Activated CD4-positive, alpha-beta T cell treated with anti-CD3 and anti-CD28 coated beads, Interleukin-2, amount 10 ng/mL, durations not matched to agents 24 days and 14 days (primary cell): ENCODE measurements at places on chromosomes 2 and 18. TPM values are rescaled to one million over a fixed set of nuclear protein-coding genes. Genes with fewer than 3 reads are reported as not detected.
A peak's percentile ranks its signal among the peaks of the same experiment; 100 is the strongest.

RSAD2 gene
- total RNA-seq = 2.0 and 2.4 TPM in 2 replicates

GRCh38 chr2:110219496-110220189 is 7.3 kb upstream of the MTLN start:
- no peak for DNase-seq

DNA sequence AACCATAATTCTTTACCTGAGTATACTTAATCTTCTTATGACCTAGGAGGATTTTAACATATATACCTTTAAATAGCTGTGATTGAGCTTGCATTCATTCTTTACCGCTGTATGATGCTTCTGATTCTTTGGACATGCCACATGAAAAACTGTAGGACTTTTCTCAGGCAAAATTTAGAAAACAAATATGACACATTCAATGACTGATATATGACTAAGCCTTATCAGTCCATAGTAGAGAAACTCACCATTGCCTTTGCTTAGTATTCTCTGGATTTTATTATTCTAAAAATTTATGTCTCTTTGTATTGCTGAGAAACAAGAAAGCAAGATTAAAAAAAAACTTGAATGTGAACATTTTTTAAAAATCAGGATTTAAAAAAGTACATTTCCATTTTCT is 3.7 kb downstream of the FAM171B start:
- no peak for DNase-seq

UGT1A3 gene
- total RNA-seq = not detected in 2 replicates

- DNase-seq = no peak
Measured at GRCh38 chr2:112621790-112622527, 23.8 kb upstream of the SLC20A1 start.

GPR45 gene
- not detected in 2 replicates for total RNA-seq

GRCh38 chr18:26708806-26709716 is 156.4 kb downstream of the AQP4 start:
- no peak for DNase-seq

GLI2 gene
- 0.09 and 0.14 TPM in 2 replicates for total RNA-seq

- no peak for DNase-seq
Measured at GRCh38 chr2:179612591-179613298, 248.7 kb downstream of the ZNF385B start.

DNA sequence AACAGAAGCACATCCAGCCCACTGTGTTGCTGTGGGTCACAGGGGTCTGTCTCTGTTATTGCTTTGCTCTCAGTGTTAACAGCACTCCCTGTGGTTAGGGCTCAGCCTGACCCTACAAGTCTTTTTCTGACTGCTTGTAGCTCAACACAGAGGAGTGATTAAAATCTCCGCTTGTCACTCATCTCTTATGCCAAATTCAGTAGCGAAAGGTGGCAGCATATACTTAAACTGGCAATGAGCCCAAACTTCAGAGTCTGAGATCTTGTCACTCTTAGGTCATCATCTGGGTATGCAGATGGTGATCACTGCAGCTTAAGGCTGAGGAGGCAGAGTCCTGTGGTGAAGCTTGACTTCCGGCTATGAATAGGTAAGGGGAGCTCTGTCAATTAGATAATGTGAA is 63.3 kb upstream of the CSRNP3 start:
- DNase-seq = no peak

NT5C1B gene
- not detected in 2 replicates for total RNA-seq

DNA sequence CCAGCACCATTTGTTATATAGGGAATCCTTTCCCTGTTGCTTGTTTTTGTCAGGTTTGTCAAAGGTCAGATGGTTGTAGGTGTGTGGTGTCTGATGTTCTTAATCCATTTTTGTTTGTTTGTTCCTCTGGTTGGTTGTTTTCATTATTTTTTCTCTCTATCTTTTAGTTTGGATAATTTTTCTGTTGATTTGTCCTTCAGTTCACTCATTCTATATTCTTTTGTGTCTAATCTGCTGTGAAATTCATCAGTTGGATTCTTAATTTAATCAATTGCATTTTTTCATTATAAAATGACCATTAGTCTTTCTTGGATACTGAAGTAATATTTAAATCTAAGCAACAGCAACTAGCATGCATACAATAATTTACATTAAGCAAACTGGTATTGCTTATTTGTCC is 206.7 kb upstream of the TRIB2 start:
- no peak for DNase-seq

NYAP2 gene
- total RNA-seq = not detected in 2 replicates

GRCh38 chr2:98240786-98241398 is 105.4 kb upstream of the CNGA3 start:
- DNase-seq = no peak

KCNE4 gene
- total RNA-seq = not detected in 2 replicates

DNA sequence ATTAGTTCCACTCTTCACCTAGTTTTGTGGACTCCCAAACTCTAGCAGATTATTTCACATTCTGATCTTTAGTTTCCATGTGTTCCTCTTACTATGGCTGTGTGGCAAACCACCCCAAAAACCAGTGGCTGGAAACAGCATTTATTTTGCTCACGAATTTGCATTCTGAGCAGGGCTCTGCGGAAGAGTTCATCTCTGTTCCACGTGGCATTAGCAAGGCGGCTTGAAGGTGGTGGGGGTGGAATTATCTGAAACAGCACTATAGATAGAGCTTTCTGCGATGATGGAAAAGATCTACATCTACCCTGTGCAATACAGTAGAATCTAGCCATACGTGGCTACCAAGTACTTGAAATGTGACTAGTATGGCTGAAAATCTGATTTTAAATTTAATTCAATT is 5.9 kb downstream of the TWSG1 start:
- DNase-seq = no peak

DNA sequence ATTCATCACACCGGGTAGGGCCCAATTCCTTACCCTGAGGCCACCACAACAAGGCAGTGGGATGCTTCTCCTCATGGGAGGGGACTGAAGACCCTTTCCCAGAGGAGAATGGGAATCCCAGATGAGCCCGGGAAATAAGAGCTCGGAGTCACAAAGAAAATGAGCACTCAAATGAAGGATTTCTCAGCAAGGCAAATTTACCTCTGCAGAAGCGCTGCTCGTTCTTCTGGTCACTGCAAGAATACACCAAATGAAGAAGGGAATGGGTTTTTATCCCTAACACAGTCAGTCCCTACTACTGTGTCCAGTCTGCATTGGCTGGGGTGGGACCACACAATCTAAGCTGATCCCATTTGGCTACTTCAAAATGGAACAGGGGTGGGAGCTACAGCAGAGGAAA is 35.7 kb upstream of the TRAPPC8 start:
- no peak for DNase-seq

TMSB10 gene
- total RNA-seq = 2,196 and 2,218 TPM in 2 replicates

DNA sequence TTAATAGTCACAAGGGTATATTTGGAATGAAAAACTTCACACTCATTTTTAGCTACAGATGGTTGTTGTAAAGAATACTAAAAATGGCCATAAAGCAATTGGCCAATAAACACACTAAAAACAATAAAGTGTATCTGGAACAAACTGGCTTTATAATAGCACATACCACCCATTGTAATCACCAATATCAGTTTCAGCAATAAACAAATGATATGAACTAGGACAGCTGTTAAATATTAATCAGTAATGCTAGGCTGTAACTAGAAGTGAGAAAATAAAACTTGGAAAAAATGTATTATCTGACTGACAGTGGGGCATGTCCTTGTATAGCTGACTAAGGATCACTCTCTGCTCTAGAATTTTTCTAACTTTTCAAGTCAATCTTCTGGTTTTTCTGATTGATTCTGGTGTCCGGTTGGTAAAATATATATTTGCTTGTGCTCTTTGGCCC is 312.5 kb downstream of the RND3 start:
- no peak for DNase-seq

DNA sequence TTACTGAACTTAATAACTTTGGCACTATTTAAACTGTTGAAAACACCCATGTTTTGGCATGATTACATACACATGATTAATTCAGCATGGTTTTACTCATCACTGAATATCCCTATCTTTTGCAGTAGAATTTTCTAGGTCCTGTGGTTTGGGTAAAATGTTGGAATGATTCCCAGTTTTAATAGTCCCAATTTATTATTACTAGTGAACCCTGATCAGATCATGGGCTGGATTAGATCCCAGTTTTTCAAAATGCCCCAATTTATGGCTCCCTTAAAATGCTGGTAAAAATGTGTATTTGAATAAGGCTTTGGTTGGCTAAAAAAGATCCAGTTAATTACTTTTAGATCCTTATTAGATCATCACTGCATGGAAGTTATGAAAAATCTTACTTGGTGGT is 273.6 kb upstream of the NRP2 start:
- DNase-seq = no peak

- DNase-seq = no peak
Measured at GRCh38 chr2:208556983-208557484, 150.4 kb downstream of the PTH2R start.

AQP12B gene
- not detected in 2 replicates for total RNA-seq

GRCh38 chr2:69952336-69953115 is 8.9 kb downstream of the ASPRV1 start:
- no peak for DNase-seq

GRCh38 chr2:120243211-120243610 is 9.4 kb upstream of the RALB start:
- DNase-seq = no peak

DNA sequence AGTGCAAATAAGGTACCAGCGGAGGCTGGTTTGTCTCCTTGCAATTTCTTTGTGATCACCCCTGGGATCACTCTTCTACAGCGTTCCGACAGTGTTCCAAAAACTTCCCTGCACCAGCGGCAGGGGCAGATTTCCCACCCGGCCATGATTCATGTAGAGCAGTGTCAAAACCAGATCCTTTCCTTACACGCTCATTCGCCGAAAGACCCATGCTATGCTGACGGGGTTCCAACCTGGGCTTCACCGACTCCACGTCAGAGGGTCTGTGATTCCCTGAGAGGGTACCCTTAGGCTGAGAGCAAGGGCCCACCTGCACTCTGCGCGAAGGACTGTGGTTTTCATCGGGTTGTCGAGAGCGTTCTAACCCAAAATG is 423 bp upstream of the TTC27 start:
- DNase-seq = no peak

DNA sequence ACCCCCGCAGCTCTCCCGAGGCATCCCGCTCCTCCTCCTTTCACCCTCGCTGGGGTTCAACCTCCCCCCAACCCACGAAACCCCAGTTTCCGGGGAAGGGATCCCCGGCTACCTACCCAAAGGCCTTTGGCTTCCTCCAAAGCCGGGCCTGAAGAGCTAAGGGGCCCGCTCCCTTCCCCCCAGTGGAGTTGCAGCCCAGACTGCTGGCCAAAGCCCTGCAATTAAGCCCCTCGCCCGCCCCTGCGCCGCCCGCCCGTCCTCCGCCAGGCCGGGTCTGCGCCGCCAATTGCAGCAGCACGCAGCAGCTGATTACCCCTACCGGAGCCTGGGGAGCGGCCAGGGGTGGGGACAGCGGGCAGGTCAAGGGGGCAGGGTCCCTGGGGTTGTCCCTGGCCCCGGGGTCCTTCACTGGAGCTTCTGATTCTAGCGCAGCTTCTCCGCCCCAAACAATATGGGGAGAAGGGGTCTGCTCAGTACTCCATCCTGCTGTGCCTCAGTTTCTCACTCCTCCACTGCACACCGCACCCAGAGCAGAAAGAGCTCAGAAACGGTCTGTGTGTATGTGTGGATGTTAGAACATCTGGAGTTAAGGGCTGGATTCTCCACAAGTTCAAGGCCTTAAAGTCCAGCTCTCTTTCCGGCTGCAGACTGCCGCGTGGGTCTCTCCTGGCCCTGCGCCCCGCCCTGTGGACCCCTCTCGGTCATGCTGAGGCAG is 16.9 kb downstream of the WNT10A start:
- no peak for DNase-seq

GRCh38 chr2:176553685-176554100 is 284.5 kb downstream of the MTX2 start:
- DNase-seq = peak; percentile 65

LIMS4 gene
- total RNA-seq = not detected in 2 replicates

RAB27B gene
- 0.33 and 0.45 TPM in 2 replicates for total RNA-seq

- DNase-seq = no peak
Measured at GRCh38 chr2:24893934-24894333, 26.1 kb downstream of the ADCY3 start.

DNA sequence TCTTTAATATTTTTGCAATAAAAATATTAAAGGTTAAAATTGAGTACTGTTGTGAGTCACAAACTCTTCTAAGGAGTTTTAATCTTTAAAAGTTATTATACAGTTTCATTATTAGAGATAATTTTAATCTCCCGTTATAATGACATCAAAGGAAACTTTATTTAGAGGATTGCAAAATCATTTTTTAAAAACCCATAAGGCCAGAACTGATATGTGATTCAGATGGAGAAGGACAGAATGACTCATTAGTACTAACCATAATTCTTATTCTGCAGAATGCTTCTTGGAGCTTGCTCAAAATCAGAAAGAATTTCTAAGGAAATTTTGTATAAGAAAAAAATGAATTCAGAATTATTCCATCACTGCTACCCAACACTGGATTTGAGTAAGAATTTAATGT is 12.5 kb upstream of the HNRNPLL start:
- DNase-seq = no peak

GRCh38 chr2:183207110-183207509 is 82.9 kb downstream of the NUP35 start:
- DNase-seq = no peak

DNA sequence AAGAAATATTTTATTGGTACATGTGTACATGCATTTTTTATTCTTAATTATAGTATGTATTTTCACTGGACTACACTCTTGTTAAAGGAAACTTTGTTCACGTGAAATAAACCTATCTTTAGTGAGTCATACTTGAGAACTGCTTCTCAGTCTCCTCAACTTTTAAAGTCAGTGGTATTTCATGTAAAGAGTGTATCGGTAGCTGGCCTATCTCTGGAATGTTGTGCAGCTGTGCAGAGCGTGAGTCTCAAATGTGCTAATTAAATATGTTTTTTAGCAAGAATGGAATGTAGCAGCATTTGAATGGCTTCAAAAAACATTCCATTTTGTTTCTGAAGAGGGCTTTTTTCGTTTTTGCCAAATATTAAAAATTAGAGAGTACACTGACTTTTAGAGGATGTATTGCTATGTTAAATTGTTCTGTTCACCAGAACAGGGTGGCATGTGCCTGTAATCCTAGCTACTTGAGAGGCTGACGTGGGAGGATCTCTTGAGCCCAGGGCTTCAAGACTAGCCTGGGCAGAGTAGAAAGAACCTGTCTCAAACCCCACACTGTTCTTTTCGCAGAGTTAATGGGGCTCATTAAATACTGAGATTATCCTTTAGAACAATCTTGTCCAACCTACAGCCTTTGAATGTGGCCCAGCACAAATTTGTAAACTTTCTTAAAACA is 14.3 kb downstream of the SPTBN1 start:
- DNase-seq = peak; percentile 26

AMER3 gene
- total RNA-seq = not detected in 2 replicates

- DNase-seq = no peak
Measured at GRCh38 chr2:212677466-212677865, 138.9 kb upstream of the ERBB4 start.

DNA sequence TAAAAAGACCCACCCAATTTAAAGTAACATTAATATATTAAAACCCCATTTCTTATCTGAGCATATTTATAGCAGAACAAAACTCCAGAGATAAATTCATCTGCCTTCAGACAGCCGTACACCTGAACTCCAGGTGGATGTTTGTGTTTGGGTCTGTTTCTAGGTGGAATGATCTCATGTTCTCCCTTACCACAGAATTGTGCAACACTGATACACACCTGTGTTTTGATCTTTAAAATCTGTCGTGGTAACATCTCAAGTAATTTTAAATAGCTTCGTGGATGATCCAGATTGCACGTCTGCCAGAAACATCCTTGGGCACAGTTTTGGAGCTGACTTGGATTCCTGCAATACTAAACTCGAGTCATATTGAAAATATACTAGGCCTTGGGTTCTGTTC is 207.5 kb upstream of the FOSL2 start:
- no peak for DNase-seq

- DNase-seq = no peak
Measured at GRCh38 chr2:173966274-173967098, 1.3 kb upstream of the SP3 start.

SLC23A3 gene
- 1.8 and 2.3 TPM in 2 replicates for total RNA-seq

RNASEH1 gene
- 27.8 and 29.8 TPM in 2 replicates for total RNA-seq
